ENCODE measurements at places on chromosomes 5 and 9.

DNA sequence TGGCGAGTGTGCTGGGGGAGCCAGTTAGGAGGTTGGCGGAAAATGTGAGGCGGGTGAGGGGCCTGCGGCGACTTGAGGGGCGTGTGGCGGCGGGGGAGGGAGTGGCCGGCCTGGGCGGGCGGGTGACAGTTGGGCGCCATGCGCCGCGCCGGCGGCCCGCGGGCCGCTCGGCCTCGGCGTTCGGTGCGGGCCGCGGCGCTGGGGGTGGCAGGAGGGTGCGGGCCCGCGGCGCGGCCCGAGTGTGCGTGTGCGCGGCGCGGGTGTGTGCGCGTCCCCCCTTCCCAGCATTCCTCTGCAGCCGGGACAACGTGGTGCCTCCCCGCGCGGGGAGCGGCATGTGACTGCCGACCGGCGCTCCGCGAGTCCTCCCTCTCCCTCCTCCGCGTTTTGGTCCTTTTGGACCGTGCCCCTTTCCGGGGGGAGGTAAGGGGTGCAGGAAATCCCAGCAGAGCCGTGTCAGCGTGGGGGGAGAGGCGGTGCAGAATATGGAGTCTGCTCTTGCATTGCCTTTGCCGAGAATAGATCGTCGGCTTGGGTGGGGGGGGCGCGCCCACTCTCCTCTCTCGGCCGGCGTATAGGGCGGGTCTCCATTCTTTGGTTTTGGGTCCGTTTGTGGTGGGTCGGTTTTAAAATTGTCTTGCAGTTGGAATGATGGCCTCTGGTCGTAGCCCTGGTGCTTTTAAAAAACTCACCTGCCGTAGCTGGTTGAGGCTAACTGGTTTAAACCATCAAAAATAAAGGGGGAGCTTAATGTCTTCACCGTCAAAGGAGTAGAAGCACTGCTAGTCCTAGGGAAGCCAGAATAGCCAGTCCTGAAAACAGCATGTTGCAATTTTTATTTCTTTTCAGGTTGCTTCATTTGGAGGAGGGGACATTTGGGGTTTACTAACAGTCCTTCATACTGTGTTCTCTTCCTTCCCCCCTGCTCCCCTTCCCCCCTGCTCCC, 2.0 kb downstream of the LARP1 start:
- DNase-seq: peak; percentile 62

DNA sequence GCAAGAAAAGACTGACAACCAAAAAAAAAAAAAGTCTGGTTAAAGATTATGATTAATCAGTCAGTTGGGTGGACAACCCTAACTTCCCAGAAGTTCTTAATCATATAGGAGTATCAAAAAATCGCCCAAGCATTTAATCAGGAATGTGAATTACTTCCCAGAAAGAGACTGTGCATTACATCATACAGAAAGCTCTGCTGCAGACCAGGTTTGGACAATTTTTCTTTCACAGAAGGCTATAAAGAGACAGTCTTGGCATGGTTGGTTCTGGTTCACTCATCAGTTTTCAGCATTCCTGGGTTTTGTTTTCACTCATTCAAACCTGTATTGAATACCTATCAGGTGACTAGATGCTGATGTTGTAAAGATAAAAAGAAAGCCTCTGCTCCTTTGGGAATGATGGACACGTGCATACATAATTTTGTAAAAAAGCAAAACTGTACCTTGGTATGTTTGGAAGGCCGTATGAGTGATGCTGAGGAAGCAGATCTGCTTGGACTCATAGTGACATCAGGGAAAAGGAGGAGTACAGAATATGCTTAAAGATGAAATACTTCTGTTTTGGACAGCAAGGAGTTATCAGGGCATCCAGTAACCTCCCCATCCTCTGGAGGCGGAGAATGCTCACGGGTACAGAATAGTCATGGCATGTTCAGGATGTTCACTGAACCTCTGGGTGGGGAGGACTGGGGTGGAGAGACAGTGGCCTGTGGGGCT, 178.4 kb downstream of the GNA14 start:
- no peak for DNase-seq

DNA sequence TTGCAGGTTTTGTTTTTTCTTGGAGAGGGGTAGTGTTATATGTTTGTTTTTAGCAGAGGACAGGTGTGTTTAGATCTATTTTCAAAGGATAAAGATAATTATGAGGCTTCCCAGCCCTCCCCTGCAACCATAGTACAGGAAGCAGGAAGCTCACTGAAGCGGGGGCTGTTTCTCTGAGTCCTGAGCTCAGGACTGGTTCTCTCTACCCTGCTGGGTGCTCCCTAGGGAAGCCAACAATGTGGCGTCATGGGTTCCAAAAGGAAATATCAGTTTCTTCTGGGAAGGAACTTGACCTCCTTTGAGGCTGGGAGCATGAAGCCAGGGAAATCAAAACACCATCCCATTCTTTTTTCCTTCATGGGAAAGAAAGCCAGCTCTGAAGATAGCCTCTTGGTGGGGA, 62.2 kb downstream of the RAD23B start:
- DNase-seq: no peak

- DNase-seq: no peak
These were observed 9.3 kb downstream of the HAVCR1 start for GRCh38 chr5:157049605-157050004.
